Thoracic aorta (tissue), 2 donors: ENCODE measurements at places on chromosomes 2 and 18.

- DNase-seq: no peak
Measured at GRCh38 chr18:50836521-50836957, 16.7 kb upstream of the MRO start.

DNA sequence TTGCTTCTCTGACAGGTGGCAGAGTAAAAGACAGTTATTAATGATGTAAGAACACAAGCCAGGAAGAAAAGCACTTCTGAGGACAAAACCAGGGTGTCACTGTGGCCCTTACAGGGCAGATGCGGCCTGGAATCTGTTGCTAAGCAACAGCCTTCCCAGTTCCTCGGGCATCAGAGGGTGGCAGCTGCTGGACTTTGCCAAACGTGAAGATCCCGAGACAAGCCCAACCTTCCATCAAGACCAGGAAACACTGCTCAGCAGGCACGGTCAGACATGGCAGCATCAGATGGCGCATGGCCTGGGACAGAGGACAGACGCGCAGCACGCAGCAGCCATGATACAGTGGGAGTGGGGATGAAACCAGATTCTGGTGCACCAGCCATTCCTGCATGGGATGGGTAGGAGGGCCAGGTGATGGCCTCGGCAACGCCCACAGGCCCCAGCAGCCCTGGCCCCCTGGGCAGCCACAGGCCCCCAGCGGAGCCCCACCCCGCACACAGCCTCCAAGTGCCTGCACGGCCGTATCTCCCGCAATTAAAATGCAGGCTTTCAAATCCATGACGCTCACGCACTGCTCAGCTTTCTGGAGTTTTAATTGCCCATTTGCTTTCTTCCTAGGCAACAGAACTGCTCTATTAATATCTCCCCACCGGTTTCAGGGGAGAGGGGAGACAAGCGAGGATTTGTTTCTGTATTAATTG, 89.0 kb downstream of the EIPR1 start:
- DNase-seq: no peak

DNA sequence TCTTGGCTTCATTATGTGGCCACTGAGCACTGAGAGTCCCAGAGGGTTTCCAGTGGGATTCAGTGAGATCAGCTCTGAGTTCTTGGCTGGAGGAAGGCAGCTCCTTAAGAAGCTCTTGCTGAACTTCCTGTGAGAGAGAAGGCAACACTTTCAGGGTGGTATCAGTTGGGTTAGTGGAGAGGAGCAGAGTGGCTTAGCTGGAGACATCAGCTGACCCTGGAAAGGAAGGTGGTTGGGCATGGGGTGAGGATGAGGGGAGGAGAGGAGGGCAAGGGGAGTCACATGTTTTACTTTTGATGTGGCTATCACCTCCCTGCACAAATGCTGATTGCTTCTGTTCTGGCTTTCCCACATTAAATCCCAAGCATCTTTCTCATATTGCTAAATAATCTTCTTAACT, 95.1 kb downstream of the ACOXL start:
- DNase-seq: no peak

DNA sequence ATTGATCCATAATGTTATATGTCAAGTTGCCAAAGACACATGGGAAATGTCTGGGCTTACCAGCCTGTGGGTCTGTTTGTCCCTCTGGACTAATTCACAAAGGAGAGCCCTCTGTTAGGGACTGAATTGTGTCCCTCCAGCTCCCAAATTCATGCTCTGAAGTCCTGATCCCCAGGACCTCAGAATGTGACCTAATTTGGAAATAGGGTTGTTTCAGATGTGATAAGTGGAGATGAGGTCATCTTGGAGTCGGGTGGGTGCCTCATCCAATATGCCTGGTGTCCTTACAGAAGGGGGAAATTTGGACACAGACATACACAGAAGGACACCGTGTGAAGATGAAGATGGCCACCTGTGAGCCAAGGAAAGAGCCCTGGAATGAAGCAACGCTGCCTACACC, 41.4 kb upstream of the ROCK2 start:
- no peak for DNase-seq

GRCh38 chr2:138424436-138425140, 77.0 kb upstream of the SPOPL start:
- no peak for DNase-seq

- no peak for DNase-seq
Measured at GRCh38 chr2:111225856-111226255, 105.1 kb downstream of the BCL2L11 start.

GRCh38 chr2:8593243-8593642, 88.6 kb upstream of the ID2 start:
- no peak for DNase-seq
